Spleen (tissue), 13 donors: ENCODE measurements at places on chromosomes 4 and X. TPM values are rescaled to one million over a fixed set of nuclear protein-coding genes. Genes with fewer than 3 reads are reported as not detected.

The LANCL3 gene
- 0.83 TPM for total RNA-seq

The TRIM2 gene
- total RNA-seq, result 70.2 TPM

The CXCL8 gene
- 0.39 TPM for total RNA-seq

The TLR2 gene
- total RNA-seq, result 143 TPM

The ZNF157 gene
- total RNA-seq, result 0.49 TPM

The RPL10 gene
- 3,115 TPM for total RNA-seq

The RASSF6 gene
- total RNA-seq, result 0.23 TPM

The RAB41 gene
- total RNA-seq, result not detected

The NDUFB11 gene
- total RNA-seq, result 44.1 TPM

The PPP2R2C gene
- 0.23 TPM for total RNA-seq

The MPP1 gene
- 76.5 TPM for total RNA-seq

The GIMD1 gene
- not detected for total RNA-seq

The NEK1 gene
- total RNA-seq, result 16.3 TPM

The SFRP2 gene
- 0.94 TPM for total RNA-seq

The TLL1 gene
- 0.26 TPM for total RNA-seq

The RIPPLY1 gene
- total RNA-seq, result not detected

GRCh38 chr4:110128029-110128428 is 70.4 kb downstream of the ELOVL6 start:
- no peak for DNase-seq

DNA sequence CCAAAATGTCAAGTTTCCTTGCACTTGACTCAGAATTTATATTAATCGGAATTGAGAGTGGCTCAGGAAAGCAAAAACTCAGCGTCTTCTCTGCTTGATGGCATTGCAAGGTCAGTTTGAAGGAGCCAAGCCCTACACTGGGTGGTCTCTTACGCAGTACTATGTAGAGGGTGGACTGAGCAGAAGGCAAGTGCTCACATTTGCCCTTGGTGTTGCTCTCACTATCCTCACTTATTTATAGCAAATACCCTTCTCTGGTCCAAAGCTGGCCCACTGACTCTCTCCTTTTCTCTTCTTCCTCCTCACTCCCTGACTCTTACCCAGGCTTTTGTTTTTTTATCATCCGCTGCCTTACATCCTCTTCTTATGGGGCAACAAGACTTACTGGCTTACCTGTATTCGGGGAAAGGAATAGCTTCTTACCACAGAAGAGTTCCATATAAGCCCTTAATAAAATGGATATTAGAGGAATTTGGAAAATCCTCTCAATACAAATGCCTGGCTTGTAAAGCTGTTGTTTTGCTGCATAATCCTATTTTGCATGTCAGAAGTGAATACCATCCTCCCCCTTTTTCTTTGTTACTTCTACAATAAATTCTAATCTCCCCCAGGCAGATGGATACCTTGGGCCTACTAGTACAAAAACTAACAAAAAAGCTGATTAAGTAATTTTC is 24.8 kb upstream of the GATB start:
- no peak for DNase-seq

DNA sequence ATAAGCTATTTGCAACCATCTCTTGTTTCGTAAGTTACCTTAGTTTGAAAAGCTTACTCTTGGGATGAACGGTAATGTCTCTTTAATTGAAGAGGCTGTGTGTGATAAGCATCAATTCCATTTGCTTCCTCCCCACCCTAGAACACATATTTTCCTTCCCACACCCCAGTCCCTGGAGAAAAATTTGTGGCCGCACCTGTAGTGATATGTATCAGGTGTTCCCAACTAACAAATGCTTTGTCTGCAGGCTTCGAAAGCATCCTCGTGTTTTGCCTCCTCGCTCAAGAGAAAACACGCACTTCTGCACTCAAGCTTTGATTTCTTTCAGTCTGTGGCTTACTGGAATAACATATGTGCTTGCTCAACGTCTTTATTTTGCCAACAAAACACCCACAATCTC is 143.8 kb upstream of the OTUD4 start:
- no peak for DNase-seq

GRCh38 chrX:98398542-98398941 is 1514.8 kb downstream of the RPA4 start:
- no peak for DNase-seq

DNA sequence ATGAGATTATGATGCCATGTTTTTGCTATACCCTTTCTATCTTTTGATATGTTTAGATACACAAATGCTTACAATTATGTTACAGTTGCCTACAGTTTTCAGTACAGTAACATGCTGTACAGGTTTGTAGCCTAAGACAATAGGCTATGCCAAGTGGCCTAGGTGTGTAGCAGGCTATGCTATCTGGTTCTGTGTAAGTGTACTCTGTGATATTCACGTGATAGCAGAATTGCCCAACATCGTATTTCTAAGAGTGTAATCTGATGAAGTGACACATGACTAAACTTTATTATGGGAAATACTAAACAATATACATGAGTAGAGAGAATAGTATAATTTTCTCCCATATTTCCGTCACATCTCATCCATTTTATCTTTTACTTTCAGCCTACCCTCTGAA is 97.0 kb downstream of the CLDN22 start:
- DNase-seq, result no peak

DNA sequence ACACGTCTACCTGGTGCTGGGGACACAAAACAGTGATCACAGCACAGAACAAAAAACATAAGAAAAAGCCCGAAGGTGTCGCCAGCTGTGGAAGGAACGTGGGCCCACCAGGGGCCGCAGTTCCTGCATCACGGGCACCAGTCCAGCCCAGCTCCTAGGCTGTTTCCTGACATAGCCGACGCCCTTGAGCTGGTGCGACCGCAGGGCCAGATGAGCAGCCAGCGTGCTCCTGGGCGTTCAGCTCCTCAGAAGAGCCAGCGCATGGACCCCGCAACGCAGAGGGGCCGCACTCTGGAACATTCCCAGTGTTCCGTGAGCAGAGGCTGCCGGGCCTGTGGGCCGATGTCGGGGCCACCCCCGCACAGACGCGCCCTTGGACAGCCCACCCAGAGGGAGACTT is 44.1 kb downstream of the GAK start:
- DNase-seq, result no peak

GRCh38 chr4:47750788-47751187 is 87.1 kb downstream of the CORIN start:
- no peak for DNase-seq

DNA sequence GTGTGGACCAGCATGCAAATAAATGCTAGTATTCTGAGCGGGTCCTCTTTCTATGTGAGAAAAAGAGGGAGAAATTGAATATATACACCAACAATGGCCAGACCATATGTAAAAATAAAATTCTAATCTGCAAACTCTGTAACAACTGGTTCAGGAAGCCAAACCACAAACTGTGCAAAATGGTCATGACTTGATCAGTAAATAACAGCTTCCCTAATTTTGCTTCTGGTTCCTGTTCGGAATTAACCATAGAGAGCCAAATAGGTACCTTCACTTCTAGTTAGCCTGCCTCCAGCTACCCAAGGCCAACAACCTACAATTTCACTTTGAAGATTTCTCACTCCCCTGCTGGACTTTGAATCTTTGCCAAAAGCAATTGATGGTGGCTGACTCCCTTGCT is 1313.2 kb downstream of the ADGRL3 start:
- DNase-seq, result no peak

DNA sequence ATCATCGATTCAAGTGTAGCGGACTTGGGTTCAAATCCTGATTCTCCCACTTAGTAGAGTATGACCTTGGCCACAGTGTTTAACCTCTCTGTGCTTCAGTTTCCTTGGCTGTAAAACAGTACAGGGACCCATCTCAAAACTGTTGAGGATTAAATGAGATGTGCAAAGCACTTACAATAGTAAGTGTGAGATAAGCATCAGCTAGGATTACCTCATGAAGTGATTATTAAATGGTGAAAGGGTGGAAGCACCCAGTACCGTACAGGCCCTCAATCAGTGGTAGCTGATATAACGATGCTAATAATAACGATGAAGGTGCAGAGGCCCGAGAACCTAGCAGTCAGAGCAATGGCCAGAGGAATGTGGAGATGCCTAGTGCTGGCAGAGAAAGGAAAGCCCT is 45.1 kb downstream of the PRPS1 start:
- no peak for DNase-seq

GRCh38 chrX:9710332-9710731 is 55.3 kb downstream of the GPR143 start:
- DNase-seq, result no peak

DNA sequence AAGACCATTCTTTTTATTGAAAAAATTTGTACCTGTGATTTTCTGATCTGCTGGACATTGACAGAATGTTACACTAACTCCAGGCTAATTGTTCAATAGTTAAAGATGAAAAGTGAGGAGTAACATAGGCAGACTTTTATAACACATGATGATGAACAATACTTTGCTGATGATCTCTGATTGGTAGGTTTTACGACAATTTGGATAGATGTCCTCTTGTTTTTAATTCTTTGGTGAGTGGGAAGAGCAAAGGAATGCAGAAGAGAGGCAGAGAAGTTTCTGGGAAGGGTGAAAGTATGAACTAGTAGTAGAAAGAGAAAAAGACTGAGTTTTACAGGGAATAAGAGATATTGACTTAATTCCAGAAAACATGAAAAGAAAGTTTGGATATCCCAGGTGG is 267.3 kb upstream of the HAND2 start:
- DNase-seq, result no peak

GRCh38 chr4:98166025-98166730 is 22.9 kb upstream of the STPG2 start:
- no peak for DNase-seq

GRCh38 chr4:153267890-153268289 is 63.6 kb downstream of the TRIM2 start:
- DNase-seq, result no peak

DNA sequence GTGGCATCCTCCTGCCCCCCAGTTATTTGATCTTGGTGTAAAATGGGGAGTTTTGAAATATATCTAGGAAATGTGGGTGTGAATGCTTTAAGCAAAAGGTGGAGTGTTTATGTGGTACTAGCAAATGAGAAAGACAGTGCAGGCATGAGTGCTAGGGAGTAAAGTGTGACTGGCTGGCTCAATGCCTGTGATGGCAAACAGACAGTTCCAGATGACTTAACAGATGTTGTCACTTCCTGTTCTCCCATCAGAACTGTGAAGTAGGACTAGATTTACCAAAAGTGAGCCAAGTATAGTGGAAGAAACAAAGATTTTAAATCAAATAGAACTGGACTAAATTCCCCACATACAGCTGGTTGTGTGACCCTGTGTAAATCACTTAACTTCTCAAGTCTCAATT is 8.4 kb upstream of the AMOT start:
- no peak for DNase-seq

GRCh38 chr4:119721878-119722277 is 93.3 kb upstream of the PDE5A start:
- DNase-seq, result no peak

GRCh38 chr4:180571516-180572055 is 1671.6 kb upstream of the TENM3 start:
- DNase-seq, result no peak

GRCh38 chr4:84937381-84937977 is 29.0 kb downstream of the WDFY3 start:
- DNase-seq, result no peak

- DNase-seq, result no peak
Measured at GRCh38 chr4:6123541-6123940, 76.8 kb downstream of the JAKMIP1 start.

DNA sequence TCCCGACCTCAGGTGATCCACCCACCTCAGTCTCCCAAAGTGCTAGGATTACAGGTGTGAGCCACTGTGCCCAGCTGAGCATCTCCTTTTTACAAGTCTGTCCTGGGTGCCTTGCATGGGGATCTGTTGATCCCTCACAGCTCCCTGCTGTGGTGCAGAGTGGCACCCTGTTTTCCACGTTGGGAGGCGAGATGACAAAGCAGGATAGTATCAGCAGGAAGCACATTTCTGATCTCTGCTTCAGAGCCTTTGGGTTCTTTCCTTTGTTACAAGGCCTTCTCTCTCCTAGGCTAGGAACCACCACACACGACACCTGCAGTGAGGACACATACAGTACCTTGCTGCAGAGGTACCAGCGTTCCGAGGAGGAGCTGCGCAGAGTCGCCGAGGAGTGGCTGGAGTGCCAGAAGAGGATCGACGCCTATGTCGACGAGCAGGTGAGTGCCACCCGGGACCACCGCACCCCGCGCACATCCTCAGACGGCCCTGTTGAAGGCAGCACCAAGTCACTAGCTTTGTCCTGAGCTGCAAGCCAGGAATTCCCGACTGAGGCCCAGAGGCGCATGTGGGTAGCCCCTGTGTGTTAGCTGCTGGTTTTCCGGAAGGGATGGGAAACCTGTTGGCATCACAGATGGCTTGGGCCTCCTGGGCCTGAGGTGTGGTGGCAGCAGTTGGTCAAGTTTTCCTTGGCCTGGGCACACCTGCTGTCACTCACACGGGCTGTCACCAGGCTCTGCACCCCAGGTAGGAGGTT is 109.6 kb downstream of the TNIP2 start:
- DNase-seq, result peak; percentile 61

GRCh38 chr4:1192091-1192492 is 19.7 kb upstream of the SPON2 start:
- DNase-seq, result peak; percentile 72

GRCh38 chrX:103877571-103877970 is 45.5 kb upstream of the RAB9B start:
- no peak for DNase-seq
